ENCODE measurements at places on chromosomes 11 and 22. TPM values are rescaled to one million over a fixed set of nuclear protein-coding genes. Genes with fewer than 3 reads are reported as not detected.
A peak's percentile ranks its signal among the peaks of the same experiment; 100 is the strongest.

DNA sequence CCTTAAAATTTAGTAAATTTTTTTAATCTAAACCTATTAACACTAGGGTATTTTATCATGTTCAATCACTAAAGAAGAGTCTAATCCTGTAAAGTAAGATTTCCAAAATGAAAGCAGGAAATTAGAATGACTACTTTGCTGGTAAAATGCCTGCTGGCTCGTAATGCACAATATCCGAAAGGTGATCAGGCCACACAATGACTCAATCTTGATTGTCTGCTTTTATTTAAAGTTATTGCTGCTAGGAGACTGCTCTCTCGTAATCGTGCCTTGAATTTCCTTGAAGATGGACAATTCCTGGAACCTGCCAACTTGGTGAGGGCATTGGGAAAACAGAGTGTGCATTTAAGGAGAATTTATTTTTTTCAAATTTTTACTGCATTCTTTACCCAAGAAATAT is 1786.5 kb upstream of the RAG2 start:
- no peaks in the 10 kb centered on the region for H3K4me1 ChIP-seq
- H3K4me3 ChIP-seq, result no peak overlapping the region
- no peak for DNase-seq
- H3K27ac ChIP-seq, result no peak overlapping the region

DNA sequence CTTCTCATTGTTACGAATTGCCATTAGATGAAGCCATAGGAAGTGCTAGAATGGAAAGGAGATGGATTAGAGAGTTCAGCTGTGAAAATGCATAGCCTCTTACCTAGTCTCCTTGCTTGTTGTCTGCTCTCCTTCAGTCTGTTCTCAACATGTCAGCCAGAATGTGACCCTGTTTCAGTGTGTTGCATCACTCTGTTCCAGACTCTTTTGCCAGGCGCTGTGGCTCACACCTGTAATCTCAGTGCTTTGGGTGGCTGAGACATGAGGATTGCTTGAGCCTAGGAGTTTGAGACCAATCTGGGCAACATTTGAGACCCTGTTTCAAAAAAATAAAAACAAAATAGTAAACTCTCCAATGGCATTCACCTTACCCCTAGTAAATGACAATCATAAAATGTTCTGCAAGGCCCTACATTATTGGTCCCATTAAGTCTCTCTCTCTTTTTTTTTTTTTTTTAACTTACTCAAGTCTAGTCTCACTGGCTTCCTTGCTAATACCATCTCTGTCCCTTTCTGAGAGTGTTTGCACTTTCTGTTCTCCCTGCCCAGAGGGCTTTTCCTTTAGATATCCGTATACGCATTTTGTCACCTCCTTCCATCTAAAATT is 39.4 kb downstream of the CYP2R1 start:
- H3K4me3 ChIP-seq, result no peak overlapping the region
- no peaks in the 10 kb centered on the region for H3K27me3 ChIP-seq
- peaks cover 5% of the 10 kb centered on the region for H3K4me1 ChIP-seq
- H3K27ac ChIP-seq, result no peak overlapping the region

The SLC22A9 gene
- not detected for total RNA-seq

GRCh38 chr11:64364911-64365310 is 5.9 kb downstream of the RPS6KA4 start:
- no peak overlapping the region for H3K4me3 ChIP-seq
- no peak for DNase-seq
- H3K4me1 ChIP-seq, result peaks cover 24% of the 10 kb centered on the region
- peaks cover 53% of the 10 kb centered on the region for H3K36me3 ChIP-seq
- no peak overlapping the region for H3K27ac ChIP-seq

The IRAG1 gene
- total RNA-seq, result not detected

The TYMP gene
- 126 TPM for total RNA-seq

DNA sequence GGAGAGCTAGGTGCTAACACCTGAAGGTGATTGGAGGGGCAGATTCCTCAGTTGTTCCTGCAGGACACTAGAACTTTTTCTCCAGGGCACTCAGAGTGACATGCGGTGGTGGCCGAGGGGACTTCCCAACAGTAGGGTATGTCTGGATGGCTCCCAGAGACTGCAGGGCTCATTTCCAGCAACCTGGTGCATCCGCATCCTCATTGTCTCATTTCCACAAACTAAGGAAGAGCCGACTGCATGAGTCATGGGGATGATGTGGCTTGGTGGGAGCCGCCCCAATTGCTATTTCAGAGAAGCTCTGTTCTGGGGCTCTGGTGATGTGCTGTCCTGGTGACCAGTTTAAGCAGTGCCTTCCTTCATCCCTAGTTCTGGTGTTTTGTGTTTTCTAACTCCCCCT is 2.8 kb upstream of the ROBO4 start:
- DNase-seq, result no peak
- no peak overlapping the region for H3K27ac ChIP-seq
- H3K4me3 ChIP-seq, result no peak overlapping the region
- H3K4me1 ChIP-seq, result peaks cover 10% of the 10 kb centered on the region
- H3K27me3 ChIP-seq, result peaks cover 43% of the 10 kb centered on the region

DNA sequence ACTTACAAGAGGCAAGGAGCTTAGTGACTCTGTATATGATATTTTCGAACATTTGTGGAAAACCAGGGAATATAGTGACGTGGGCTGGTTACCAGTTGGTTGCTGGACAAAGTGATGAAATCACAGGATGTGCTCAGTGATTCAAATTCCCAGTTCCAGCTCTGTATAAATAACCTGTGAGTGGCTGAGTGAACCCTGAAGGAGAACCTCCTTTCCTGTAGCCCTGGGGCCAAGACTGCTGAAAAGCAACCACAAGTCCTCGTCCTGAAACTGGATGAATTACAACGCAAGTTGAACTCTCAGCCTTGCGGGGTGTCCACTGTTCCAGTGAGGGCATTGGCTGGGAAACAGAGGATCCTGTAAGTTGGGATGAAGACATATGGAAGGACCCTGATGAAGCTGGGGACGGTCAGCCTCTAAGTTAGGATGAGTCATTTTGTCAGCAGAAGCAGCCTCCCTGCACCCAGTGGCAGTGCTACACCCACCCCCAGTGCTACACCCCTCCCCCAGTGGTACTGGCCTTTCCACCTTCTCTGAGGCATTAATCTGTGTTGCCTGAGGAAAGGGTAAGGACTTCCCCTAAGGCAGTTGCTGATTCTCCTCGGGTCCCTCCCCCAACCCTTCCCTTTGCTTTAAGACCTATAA is 22.0 kb upstream of the CD81 start:
- peaks cover 3% of the 10 kb centered on the region for H3K27me3 ChIP-seq
- no peaks in the 10 kb centered on the region for H3K36me3 ChIP-seq
- no peak for DNase-seq

GRCh38 chr11:65112546-65113360 is 1.1 kb downstream of the TM7SF2 start:
- H3K27me3 ChIP-seq, result no peaks in the 10 kb centered on the region
- H3K27ac ChIP-seq, result peak overlapping the region; percentile 88
- peaks cover 52% of the 10 kb centered on the region for H3K4me1 ChIP-seq
- H3K36me3 ChIP-seq, result peaks cover 4% of the 10 kb centered on the region
- H3K4me3 ChIP-seq, result peak overlapping the region; percentile 86

DNA sequence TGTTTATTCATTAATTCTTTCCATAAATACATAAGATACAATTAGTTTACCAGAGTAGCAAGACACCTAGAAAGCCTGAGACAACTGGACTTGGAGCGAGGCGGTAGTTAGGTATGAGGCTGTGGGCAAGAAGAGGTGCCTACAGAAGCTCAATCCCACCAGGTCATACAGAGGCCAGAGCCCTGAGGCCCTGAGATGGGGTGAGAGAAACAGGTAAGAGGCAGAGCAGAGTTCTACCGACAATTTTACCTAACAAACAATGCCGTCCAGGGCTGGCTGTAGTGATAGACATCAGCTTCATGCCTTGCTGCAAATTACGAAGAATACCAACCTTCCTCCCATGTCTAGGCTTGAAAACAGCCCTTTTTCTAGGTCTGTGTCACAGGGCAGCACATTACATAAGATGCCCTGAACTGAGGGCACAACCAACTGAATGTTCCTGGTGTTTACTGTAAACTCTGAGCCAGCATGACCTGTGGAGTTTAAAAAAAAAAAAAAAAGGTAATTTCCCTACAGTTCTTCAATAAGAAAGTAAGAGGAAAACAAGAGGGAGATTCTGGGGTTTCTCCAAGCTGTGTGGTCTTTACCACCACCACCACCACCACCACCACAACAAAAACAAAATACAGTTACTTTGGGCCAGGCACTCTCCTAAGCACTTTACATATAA is 105.8 kb downstream of the GAB2 start:
- no peaks in the 10 kb centered on the region for H3K27me3 ChIP-seq
- peaks cover 39% of the 10 kb centered on the region for H3K4me1 ChIP-seq
- no peak overlapping the region for H3K4me3 ChIP-seq
- DNase-seq, result peak; percentile 6
- peaks cover 16% of the 10 kb centered on the region for H3K36me3 ChIP-seq

The MIOX gene
- not detected for total RNA-seq

DNA sequence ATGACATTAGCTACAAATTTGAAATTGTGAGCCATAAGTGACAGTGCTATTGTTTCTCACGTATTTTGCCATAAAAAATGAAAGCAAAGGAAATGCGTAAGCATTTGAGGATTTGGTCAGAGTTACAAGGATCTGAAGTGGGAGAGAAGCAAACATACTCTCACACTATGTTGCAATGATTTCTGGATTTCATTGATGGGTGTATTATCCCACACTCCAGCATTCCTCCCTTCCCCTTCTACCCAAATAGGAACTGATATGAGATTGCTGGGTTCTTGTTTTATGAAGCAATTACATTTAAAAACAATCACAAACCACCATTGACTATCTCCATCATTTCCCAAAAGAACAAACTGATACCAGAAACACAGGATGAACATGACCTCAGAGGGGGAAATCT is 314.0 kb upstream of the CTSC start:
- no peaks in the 10 kb centered on the region for H3K36me3 ChIP-seq
- no peak overlapping the region for H3K27ac ChIP-seq
- H3K4me1 ChIP-seq, result no peaks in the 10 kb centered on the region
- H3K4me3 ChIP-seq, result no peak overlapping the region

DNA sequence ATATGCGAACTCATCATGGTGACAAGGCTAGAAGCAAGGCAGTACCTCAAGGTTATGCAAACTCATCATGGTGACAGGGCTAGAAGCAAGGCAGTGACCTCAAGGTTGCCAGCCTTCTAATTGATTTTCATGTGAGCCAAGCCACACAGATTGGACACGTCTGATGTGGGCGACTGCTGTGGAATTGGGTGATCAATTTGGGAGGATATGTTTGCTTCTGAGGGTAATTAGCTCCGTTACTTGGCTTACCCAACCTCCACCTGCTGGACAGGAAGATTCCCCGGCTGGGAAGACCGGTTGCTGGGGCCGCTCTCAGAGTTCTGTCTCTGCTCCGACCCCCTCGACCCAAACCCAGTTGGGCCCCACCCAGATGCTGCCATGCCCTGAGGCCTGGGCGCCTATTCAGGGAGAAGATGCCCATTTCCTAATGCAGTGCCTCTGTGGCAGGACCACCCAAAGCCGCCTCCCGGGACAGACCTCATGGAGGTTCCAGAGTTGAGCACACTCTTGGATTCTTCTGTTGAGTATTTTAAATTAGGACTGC is 69.9 kb upstream of the SHANK2 start:
- H3K4me3 ChIP-seq, result no peak overlapping the region
- DNase-seq, result no peak
- H3K36me3 ChIP-seq, result no peaks in the 10 kb centered on the region
- no peaks in the 10 kb centered on the region for H3K4me1 ChIP-seq
- no peaks in the 10 kb centered on the region for H3K27me3 ChIP-seq
- H3K27ac ChIP-seq, result no peak overlapping the region

DNA sequence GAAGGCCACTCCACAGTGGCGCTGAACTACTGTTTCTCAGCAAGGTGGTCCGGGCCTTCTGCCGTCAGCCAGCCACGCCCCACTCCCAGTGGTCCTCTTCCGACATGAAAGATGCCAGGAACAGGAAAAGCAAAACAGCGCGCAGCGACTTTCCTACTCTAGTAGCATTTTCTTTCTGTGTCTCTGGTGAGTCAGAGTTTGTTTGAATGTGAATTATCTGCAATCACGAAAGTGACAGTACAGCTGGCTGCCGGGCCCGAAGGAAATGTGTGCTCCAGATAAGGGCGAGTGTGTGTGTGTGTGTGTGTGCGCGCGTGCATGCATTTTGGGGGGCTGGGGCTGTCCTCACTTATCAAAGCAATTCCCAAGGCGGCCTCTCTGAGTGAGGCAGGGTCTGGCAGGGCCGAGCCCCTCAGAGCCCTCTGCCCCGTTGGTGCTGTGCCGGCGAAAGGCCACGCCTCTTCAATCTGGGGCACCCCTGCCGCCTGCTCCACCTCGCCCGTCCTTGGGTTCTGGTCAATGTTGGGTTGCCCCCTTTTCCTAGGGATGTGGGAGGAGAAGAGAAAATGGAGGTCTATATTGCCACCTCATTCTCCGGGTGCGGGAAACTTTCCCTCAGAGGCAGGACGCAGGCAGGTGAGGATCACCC is 288.5 kb downstream of the KIRREL3 start:
- no peaks in the 10 kb centered on the region for H3K4me1 ChIP-seq
- no peaks in the 10 kb centered on the region for H3K36me3 ChIP-seq
- DNase-seq, result no peak
- H3K27me3 ChIP-seq, result peaks cover 15% of the 10 kb centered on the region
- no peak overlapping the region for H3K4me3 ChIP-seq

- no peaks in the 10 kb centered on the region for H3K4me1 ChIP-seq
- no peak for DNase-seq
- no peak overlapping the region for H3K27ac ChIP-seq
- H3K36me3 ChIP-seq, result no peaks in the 10 kb centered on the region
Observed at GRCh38 chr11:103789952-103790351, 246.5 kb upstream of the DDI1 start.

The BTBD18 gene
- total RNA-seq, result not detected

GRCh38 chr11:304915-305843 is 2.4 kb upstream of the IFITM2 start:
- peak; percentile 74 for DNase-seq
- H3K4me3 ChIP-seq, result no peak overlapping the region
- H3K27me3 ChIP-seq, result peaks cover under 1% of the 10 kb centered on the region
- peaks cover 18% of the 10 kb centered on the region for H3K36me3 ChIP-seq
- H3K4me1 ChIP-seq, result peaks cover 42% of the 10 kb centered on the region

- no peak overlapping the region for H3K27ac ChIP-seq
- peaks cover 6% of the 10 kb centered on the region for H3K27me3 ChIP-seq
- no peaks in the 10 kb centered on the region for H3K4me1 ChIP-seq
- DNase-seq, result no peak
- no peak overlapping the region for H3K4me3 ChIP-seq
- H3K36me3 ChIP-seq, result no peaks in the 10 kb centered on the region
Observed at GRCh38 chr11:6834021-6834420, 11.5 kb upstream of the OR10A5 start.

DNA sequence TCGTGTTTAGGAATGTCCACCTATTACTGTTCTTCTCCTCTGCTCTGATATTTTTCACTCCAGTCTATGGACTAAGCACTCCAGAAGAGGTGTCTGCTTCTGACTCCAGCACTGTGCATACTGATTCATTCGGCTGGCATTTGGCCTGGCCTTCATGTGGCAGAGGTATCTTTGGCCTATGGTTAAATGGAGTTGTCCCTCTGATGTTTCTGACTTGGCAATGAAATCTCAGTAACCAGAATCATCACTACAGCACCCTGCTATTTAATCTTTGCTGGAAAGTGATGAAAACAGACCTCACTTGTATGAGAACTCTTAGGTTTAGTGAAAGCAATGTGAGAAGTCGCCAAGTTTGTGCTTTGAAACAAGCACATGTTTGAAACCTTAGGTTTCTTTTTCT is 155.2 kb downstream of the MAML2 start:
- H3K36me3 ChIP-seq, result peaks cover 23% of the 10 kb centered on the region
- no peaks in the 10 kb centered on the region for H3K27me3 ChIP-seq
- H3K4me3 ChIP-seq, result no peak overlapping the region
- H3K4me1 ChIP-seq, result peaks cover 66% of the 10 kb centered on the region

GRCh38 chr11:102760344-102761035 is 19.9 kb downstream of the MMP10 start:
- H3K36me3 ChIP-seq, result no peaks in the 10 kb centered on the region
- peaks cover 1% of the 10 kb centered on the region for H3K4me1 ChIP-seq
- no peak overlapping the region for H3K4me3 ChIP-seq
- no peak overlapping the region for H3K27ac ChIP-seq
- no peak for DNase-seq
